ENCODE measurements at places on chromosomes 16 and 17. TPM values are rescaled to one million over a fixed set of nuclear protein-coding genes. Genes with fewer than 3 reads are reported as not detected.

Gene SLC6A4
- not detected for total RNA-seq

Gene IL4R
- 311 TPM for total RNA-seq

- no peak within 1 kb of the TSS for H3K27ac ChIP-seq
- peaks cover 9% of the 10 kb centered on the region for H3K4me1 ChIP-seq
Observed at GRCh38 chr17:35731239-35731916, at the start of gene RASL10B. RASL10B (plus strand) TSS chr17:35731639; CDS start chr17:35735185, 3,546 bp downstream.

DNA sequence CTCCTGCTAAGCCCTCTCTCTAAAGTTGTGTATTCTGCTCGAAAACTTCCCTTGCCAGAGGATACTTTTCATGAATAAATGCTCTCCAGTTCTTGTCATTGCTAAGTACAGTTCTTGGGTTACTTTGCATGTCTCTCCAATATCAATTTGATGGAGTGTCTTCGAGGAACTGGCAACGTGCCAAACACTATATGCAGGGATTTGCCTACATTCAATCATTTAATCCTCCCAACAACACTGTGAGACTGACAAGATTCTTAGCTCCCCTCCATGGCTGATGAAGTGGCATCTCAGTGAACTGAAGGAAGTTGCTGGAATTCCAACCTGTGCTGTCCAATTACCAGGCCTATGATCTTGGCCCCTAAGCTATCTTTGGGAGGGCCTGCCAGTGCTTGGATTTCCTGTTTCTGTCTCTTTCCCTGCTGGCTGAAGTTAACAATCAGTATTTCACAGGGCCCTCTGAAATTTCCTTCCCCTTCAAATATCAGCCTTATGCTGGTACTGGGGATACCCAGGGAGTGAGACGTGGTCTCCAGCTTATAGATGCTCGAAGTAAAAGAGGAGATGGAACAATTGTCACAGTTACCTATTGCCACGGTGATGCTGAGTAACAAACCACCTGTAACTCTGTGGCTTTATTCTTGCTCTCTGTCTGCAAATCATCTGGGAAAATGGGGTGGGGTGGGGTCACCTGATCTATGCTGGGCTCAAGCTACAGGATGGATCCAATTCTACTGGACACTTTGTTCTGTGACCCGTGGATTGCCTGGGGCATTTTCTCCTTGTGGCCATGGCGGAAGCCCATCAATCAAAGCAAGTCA is 19.4 kb upstream of the CRISPLD2 start:
- H3K36me3 ChIP-seq: no peaks in the 10 kb centered on the region
- no peak overlapping the region for H3K4me3 ChIP-seq
- H3K4me1 ChIP-seq: no peaks in the 10 kb centered on the region
- H3K27ac ChIP-seq: no peak overlapping the region

- no peak for DNase-seq
- no peaks in the 10 kb centered on the region for H3K27me3 ChIP-seq
- H3K27ac ChIP-seq: peak overlapping the region; percentile 89
- no peaks in the 10 kb centered on the region for H3K36me3 ChIP-seq
- peaks cover 31% of the 10 kb centered on the region for H3K4me1 ChIP-seq
- no peak overlapping the region for H3K4me3 ChIP-seq
Observed at GRCh38 chr17:35052780-35053179, 10.7 kb downstream of the RFFL start.

- H3K27ac ChIP-seq: no peak overlapping the region
- no peaks in the 10 kb centered on the region for H3K4me1 ChIP-seq
- H3K36me3 ChIP-seq: no peaks in the 10 kb centered on the region
- no peak overlapping the region for H3K4me3 ChIP-seq
- no peak for DNase-seq
Observed at GRCh38 chr17:56577190-56577842, 16.2 kb upstream of the NOG start.

Measured in B cell (primary cell).